Astrocyte (in vitro differentiated cells and primary cell): ENCODE measurements at places on chromosomes 6 and 20.
A peak's percentile ranks its signal among the peaks of the same experiment; 100 is the strongest.

DNA sequence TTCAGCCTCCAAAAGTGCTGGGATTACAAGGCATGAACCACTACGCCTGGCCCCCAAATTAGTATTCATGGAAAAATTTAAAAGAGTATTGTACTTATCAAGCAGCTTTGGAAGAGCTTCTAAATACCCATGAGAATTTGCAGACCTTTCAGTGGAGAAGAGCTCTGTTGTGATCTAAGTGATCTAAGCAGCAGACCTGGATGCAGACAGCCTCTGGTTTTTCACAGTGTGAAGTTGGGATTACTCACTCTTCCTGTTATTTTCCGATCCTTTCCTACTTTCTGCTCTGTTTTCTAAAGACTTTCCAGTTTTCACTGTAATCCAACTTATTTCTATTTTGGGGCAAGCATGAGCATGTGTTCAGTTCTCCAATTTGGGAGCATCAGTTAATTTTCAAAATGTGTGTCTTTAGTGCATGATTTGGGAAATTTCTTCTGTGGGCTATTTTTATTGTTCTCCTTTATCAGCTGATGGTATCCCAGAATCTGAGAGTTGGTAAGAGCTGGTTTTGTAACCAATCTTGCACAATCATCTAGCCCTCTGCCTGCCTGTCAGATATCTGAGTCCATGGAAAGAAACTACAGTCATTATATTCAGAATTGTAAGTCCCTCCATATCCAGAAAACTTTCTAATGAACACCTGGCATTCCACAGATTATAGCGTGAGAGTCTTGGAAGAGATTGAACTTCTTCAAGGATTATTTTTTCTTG lies 207.7 kb upstream of the DTNBP1 start:
- DNase-seq, result no peak

- no peak for DNase-seq
Measured at GRCh38 chr6:137211910-137212309, 7.3 kb downstream of the IFNGR1 start.

GRCh38 chr6:18446771-18447170 lies 59.6 kb downstream of the RNF144B start:
- no peak for DNase-seq

GRCh38 chr20:47318027-47318585 lies 38.4 kb downstream of the ZMYND8 start:
- DNase-seq, result peak; percentile 75

DNA sequence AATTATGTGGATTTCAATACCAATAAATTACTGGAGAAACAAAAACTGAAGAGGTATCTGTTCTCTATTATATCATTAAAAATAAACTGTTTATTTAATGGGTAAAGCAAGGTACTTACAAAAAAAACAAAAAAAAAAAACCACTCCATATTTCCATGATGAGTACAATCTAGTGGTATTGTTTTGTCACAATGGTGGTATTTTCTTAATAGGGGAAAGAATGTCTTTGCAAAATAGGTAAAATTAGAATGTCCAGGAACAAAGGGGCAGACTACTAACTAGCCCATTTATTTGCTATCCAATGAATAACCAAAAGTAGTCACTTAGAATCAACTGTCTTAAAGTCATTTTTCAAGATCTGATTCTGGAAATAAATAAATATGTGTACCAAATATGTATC lies 92.0 kb downstream of the ARHGAP18 start:
- peak; percentile 38 for DNase-seq

- no peak for DNase-seq
Measured at GRCh38 chr6:26543953-26544352, 5.8 kb downstream of the HMGN4 start.

- no peak for DNase-seq
Measured at GRCh38 chr20:25191689-25192088, 3.8 kb upstream of the ENTPD6 start.

GRCh38 chr20:1894471-1894950 lies 696 bp upstream of the SIRPA start:
- DNase-seq, result peak; percentile 58

DNA sequence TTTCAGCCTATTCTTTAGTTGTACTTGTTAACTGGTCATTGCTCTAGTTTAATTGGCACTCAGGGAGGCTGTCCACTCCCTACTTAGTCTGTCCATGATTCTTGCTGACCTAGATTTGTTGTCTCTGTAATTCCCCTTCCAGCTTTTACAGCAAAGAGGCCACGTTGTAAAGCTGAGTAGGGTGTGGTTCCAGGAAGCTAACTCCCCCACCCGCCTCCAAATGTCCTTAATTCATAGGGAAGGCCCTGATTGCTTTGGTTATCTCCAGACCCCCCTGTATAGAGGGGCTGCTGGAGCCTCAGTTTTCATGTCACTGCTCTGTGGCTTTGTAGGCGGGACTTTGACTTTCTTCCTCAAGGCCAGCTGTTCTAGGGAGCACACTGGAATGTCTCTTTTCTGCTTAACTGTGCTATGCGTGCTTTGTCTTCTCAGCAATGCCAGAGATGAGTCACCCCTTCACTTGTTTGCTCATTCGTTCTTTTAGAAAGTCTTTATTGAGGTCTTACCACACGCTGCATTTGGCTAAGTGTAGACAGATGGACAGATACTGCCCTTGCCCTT lies 175.1 kb upstream of the JAG1 start:
- DNase-seq, result peak; percentile 98

DNA sequence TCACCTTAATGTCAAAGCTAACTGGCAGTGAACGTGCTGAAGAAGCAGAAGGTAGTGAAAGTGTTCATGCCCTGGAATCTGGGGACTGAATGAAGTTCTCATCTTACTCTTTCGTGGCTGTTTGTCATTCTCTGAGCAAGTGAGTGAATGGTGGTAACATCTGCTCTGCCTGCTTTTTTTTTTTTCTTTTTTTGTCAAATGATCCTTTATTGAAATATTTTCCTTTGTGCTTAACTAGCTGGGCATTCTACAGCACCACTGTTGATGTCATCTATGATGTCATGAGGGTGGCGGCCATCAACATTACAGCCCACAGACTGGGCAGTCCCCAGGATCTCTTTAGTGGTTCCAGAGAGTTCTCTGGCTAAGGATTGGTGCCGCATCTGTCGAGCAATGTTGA lies 65.2 kb downstream of the RIN2 start:
- no peak for DNase-seq

DNA sequence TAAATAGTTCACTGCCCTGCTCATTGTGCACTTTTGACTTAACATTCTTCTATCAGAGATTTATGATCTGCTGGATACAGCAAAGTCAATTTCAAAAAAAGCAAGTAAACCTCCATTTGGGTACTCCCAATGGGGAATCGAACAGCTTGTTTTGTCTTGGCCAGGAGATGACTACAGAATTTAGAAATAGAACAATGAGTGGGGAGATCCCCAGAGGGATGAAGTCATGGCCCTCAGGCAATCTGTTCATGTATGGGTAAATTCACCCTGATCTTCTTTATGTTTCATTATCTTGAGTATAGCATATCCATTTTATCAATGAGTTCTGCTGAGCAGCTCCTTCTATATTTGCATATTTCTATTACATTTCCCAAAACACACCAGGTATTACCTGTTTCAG lies 1681.9 kb downstream of the HACE1 start:
- no peak for DNase-seq

DNA sequence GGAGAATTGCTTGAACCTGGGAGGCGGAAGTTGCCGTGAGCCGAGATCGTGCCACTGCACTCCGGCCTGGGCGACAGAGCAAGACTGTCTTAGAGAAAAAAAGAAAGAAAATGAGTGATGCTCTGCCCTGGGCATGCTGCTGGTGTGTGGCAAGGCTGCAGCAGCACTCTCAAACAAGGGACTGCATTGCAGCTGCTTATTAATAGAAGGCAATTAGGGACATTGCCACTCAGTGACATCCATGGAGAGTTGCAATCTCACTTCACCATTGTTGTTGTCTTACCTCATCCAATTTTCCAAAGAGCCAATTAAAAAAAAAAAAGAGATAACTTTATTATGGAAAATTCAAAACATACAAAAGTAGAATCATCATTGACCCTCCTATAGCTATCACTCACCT lies 131.1 kb downstream of the LRRC1 start:
- DNase-seq, result no peak

GRCh38 chr6:138292482-138292881 lies 74.2 kb upstream of the PBOV1 start:
- no peak for DNase-seq

- peak; percentile 4 for DNase-seq
Measured at GRCh38 chr20:23668477-23668951, 20.3 kb downstream of the CST4 start.

DNA sequence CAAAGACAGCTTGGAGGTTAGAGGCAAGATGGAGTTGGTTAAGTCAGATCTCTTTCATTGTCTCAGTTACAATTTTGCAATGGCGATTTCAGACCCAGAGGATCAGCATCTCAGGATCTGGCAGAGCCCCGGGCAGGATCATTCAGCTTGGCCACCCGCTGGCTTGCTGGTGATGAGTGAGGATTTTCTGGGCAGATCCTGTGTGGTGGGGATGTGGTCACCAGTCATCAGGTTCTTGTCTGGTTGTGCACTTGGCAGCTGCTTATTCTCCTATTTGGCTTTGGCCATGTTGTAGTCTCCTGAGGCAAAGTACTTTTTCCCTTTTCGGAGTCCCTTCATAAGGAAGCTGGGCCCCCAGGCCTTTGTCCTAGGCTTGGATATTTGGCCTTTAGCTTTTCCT lies 953.9 kb downstream of the KIF16B start:
- DNase-seq, result no peak

DNA sequence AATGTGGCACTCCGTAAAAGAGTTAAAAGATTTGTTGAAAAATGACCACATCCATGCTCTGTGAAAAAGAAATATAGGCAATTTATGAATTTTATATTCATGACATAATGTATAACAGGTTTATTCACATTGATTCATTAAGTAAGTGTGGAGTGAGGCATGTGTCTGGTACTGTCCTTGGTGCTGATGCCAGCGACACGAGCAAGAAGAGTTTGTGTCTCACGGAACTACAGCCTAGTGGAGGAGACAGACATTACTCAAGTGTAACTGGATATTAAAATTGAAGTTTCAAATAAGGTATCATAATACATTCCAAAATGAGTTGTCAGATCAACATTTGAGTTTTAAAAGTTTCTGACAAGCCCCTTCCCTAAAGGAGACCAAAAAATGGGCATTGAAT lies 158.2 kb upstream of the PRND start:
- DNase-seq, result peak; percentile 65

- no peak for DNase-seq
Measured at GRCh38 chr6:17054647-17055046, 47.2 kb upstream of the STMND1 start.

DNA sequence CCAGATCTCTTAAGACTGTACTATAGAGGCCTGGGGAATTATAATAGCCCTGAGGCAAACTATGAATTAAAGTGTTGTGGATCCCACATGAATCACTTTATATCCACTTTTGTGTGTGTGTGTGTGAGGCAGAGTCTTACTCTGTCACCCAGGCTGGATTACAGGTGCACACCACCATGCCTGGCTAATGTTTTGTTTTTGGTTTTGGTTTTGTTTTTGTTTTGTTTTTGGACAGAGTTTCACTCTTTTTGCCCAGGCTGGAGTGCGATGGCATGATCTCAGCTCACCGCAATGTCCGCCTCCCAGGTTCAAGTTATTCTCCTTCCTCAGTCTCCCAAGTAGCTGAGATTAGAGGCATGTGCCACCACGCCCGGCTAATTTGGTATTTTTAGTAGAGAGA lies 32.2 kb upstream of the MICB start:
- no peak for DNase-seq

GRCh38 chr6:41405941-41406727 lies 70.7 kb downstream of the NCR2 start:
- DNase-seq, result no peak

GRCh38 chr6:14146506-14147096 lies 29.0 kb downstream of the CD83 start:
- DNase-seq, result no peak

- no peak for DNase-seq
Measured at GRCh38 chr6:2183246-2183645, 62.2 kb downstream of the GMDS start.

DNA sequence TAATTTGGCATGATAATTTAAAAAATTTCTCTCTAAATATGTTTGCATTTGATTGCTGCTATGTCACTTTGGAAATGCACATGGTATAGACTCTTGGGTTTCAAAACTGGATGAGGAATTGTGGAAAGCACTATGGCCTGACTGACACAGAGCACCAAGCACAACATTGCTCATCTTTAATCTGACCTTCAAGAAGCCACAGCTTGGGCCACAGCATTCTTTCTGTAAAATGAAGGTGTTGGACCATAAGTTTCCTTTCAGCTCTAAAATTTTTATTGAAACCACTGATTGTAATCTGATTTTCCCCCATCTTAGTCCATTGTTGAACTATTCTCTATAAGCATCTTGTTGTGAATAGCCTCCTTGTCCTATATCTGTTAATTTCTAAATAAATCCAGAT lies 41.0 kb downstream of the QKI start:
- DNase-seq, result peak; percentile 72

GRCh38 chr6:120010075-120010474 lies 660.5 kb upstream of the MAN1A1 start:
- DNase-seq, result no peak

DNA sequence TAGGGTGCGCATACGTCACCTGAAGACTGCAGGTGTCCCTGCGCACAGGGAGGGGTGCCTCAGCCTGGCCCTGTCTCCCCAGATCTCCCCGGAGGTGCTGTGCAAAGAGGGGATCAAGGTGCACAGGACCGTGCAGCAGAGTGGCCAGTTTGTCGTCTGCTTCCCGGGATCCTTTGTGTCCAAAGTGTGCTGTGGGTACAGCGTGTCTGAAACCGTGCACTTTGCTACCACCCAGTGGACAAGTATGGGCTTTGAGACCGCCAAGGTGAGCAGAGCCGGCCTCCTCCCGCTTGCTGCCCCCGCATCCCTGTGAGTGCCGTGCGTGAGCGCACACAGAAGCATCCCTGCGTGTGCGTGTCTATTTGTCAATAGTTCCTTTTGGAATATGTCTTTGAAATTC lies 150.7 kb downstream of the DTNBP1 start:
- DNase-seq, result no peak

- no peak for DNase-seq
Measured at GRCh38 chr20:33555755-33556154, 65.9 kb downstream of the CBFA2T2 start.

- peak; percentile 19 for DNase-seq
Measured at GRCh38 chr20:58447511-58448391, 58.7 kb downstream of the VAPB start.

DNA sequence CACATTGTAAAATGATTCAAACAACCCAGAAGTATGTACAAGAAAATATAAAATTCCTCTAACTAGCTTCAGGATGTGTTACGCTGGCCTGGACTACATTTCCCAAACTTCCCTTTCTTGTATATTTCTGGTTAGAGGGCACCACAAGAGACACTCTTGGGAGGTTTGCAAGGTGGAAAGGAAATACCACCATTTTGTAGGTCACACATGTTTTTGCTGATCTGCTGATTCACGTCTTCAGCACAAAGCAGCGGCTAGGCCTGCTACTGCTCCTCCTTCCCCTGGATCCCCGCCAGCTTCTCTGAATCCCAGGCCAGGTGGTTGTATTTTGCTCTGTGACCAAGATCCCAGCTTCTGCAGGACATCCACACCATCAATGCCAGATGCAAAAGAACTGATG lies 104.2 kb downstream of the AGPAT4 start:
- DNase-seq, result peak; percentile 75

DNA sequence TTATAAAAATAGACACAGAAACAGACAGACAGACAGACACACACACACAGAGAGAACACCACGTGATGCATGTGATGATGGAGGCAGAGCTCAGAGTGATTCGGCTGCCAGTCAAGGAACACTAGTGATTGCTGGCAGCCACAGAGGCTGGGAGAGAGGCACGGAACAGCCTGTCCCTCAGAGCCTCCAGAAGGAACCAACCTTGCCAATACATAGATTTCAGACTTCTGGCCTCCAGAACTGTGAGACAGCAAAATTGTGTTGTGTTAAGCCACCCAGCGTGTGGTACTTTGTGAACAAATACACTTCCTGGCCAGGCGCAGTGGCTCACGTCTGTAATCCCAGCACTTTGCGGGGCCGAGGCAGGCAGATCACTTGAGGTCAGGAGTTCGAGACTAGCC lies 9.5 kb upstream of the PARD6B start:
- no peak for DNase-seq
